ENCODE measurements at places on chromosomes 4 and X. TPM values are rescaled to one million over a fixed set of nuclear protein-coding genes. Genes with fewer than 3 reads are reported as not detected.
A peak's percentile ranks its signal among the peaks of the same experiment; 100 is the strongest.

- peak; percentile 82 for DNase-seq
Measured at GRCh38 chr4:42101446-42101975, 50.9 kb downstream of the BEND4 start.

- DNase-seq = no peak
Measured at GRCh38 chrX:150886381-150886780, 12.1 kb downstream of the CD99L2 start.

- DNase-seq = no peak
Measured at GRCh38 chr4:24630937-24631336, 46.6 kb upstream of the DHX15 start.

GRCh38 chr4:123068081-123068480 lies 145.7 kb upstream of the NUDT6 start:
- no peak for DNase-seq

- no peak for DNase-seq
Measured at GRCh38 chrX:108732630-108733321, 3.6 kb downstream of the IRS4 start.

DNA sequence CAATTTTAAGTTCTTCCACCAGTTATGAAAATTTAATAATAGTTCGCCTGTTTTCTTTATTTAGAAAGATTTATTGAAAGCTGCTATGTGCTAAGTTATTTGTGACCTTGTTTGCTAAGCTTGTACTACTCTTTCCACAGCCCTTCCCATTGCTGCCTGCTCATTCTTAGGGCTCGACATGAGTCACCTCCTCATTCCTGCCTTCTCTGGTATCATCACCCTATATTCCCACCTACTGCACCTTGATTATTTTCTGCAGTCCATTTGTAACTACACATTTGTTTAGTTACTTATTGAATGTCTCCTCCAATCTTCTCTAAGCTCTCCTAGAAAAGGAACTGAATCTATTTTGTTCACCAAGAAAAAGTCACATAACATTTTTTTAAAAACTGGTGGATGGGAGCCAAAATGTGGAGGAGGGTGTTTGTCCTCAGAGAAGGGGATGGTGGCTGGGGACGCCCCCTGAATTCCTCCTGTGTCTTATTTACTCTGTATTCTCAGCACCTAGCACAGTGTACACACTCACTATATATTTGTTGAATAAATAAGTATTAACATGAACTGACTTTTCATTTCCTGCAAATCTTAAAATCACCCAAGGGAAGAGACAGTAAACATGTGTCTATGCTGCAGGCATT lies 3.7 kb upstream of the RAB9A start:
- DNase-seq = peak; percentile 52

GRCh38 chr4:118279328-118279727 lies 73.5 kb downstream of the PRSS12 start:
- DNase-seq = no peak

GRCh38 chrX:126027229-126027628 lies 138.9 kb downstream of the DCAF12L2 start:
- no peak for DNase-seq

GRCh38 chr4:86565651-86566050 lies 28.5 kb upstream of the PTPN13 start:
- DNase-seq = no peak

DNA sequence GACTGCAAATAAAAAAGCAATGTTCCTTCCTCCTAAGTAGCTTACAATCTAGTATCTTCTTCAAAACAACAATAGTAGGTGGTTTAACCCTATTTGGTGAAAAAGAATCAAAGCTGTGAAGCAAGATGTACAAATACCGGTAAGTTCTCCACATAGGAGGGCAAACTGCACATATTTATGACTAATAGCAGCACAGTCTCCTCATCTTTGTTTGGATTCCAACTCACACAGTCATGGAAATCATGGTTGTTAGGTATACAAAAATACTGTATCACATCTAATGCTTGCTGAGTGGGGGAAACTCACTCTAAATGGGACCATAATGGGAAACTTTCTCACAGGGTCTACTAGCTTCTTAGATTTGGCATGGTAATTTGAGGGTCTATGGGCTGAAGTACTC lies 597.2 kb downstream of the INPP4B start:
- DNase-seq = no peak

- DNase-seq = peak; percentile 48
Measured at GRCh38 chr4:36363024-36363423, 81.6 kb downstream of the DTHD1 start.

DNA sequence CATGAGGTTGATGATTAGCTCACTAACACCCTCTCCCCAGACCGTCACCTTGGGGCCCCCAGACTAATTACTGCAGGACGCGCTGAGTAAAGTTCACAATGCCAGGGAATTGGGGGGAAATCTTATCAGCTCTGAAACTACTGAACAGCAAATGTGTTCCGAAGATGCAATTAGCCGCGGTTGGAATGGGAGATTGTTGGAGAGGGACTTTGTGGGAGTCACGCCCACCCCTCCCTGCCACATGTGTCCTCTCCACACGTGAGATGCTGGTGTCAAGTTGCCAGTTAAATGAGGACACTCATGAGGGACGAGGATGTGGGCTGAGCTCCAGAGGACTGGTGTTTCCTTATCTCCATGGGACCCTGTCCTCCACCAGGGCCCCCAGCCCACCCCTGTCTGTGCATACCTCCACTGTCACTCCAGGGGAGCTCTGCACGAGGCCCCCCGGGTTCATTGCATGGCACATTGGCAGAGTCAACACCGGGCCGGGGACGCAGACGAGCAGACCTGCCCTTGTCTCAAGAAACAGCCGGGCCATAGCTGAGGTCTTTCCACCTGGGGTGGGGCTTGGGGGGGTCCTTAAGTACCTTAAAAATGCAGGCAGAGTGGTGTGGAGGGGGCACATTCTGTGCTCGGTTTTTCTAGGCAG lies 175.4 kb upstream of the PSAPL1 start:
- no peak for DNase-seq

GRCh38 chr4:8756816-8757215 lies 114.8 kb downstream of the HMX1 start:
- DNase-seq = no peak

DNA sequence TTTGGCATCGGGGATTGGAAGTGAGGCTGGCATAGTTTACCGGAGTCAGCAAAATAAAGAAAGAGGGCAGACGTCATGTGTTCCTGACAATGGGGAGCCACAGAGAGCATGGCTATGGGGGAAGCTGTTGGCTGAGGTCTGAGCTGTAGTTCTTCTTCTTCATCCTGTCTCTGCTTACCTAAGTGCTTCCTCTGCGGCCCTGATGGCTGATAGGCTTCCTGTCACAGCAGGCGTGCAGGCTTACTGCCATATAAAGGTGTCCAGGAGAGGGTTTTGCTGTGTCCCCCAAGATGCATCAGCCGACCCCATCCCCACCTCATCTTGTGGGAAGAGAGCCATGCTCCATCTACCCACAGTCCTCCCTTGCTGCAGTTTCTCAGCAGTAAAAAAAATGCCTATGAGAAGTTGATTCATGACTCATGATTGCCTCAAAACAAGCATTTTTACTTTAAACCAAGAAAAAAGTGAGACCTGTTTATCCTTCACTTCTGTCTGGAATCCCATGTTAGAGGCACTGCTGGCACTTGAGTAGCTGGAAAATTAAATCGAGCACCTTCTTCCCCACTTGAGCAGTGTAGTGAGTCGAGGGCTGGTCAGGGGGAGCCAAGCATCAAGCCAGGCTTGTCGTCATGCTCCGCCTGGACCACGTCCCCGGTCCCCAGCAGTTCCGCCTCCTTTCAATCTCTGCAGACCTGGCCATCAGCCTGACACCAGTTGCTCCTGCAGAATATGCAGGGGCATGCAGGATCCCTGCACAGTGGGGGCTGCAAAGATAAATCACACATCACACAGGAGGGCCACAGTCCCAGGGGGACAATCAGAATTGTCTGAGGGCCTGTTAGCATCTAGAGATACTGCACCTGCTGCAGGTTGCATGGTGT lies 237.8 kb downstream of the EVC2 start:
- no peak for DNase-seq

GRCh38 chr4:128525387-128525786 lies 237.8 kb upstream of the PGRMC2 start:
- DNase-seq = no peak

DNA sequence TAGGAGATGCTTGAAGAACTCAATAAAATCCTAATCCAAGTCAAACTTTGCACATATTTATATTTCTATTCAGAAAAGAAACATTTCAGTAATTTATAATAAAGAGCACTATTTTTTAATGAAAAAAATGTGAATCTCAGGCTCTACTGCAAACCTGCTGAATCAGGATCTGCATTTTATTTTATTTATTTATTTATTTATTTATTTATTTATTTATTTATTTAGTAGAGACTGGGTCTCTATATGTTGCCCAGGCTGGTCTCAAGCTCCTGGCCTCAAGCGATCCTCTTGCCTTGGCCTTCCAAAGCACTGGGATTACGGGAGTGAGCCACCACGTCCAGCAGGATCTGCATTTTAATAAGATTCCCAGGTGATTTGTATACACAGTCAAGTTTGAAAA lies 16.0 kb downstream of the SUPT20HL1 start:
- DNase-seq = no peak

- DNase-seq = no peak
Measured at GRCh38 chr4:86368433-86368832, 8.6 kb upstream of the MAPK10 start.

- DNase-seq = no peak
Measured at GRCh38 chr4:113955948-113956347, 23.5 kb downstream of the ARSJ start.

- DNase-seq = no peak
Measured at GRCh38 chr4:178809921-178810320, 1367.7 kb upstream of the AGA start.

DNA sequence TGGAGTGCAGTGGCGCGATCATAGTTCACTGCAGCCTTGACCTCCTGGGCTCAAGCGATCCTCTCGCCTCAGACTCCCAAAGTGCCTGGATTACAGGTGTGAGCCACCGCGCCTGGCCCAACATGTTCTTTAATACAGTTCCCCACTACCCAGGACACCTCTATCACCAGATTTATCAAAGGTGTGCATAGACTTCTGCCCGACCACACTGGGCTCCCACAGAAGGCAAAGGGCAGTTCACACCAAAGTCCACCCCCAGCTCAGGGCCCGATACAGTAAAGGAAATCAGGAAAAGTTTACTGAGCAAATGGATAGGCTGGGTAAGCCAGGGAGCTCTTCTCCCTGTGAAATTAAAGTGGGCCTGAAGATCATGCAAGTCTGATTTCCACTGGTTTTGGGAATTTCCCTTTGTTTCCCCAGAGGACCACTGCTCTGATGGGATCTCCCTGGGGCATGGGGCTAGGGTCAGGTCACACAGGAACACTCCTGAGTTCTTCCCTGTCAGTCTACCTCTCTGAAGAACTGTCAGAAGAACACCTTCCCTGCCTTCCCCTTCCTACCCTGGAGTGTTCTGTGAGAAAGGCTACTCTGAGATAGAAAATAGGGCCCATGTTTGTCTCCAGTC lies 17.7 kb upstream of the PIM2 start:
- no peak for DNase-seq

DNA sequence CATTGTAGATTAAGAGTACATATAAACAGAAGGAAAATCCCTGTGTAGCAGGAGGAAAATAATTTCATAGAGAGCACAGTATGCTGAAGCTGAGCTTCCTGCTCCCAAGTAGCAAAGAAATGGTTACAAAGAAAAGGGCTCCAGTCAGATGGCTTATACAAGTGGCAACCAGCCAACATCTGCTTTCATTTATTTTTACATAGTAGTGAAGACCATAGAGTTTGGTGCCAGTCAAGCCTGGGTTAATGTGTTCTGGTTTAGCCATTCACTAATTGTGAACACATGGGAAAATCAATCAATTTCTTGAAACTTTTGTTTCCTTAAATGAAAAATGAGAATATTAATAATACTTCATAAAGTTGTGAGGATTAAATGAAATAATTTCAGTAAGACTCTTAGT lies 111.3 kb upstream of the ELOVL6 start:
- no peak for DNase-seq

DNA sequence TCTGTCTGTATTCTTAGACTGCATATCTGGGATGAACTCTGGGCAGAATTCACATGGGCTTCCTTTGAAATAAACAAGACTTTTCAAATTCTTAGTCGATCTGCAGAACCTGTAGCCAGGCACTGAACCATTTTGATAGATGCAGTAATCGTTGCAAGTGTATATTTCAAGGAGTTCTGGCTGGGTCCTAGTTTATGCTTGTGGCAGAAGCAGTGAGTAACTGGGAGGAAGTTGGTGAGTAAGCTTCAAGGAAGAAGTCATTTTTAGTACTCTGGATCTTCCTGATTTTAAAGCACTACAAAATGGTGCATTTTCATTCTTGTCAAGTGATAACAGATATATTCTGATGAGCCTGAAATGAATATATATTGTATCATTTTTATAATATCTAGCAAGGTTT lies 9.5 kb downstream of the HPRT1 start:
- no peak for DNase-seq

DNA sequence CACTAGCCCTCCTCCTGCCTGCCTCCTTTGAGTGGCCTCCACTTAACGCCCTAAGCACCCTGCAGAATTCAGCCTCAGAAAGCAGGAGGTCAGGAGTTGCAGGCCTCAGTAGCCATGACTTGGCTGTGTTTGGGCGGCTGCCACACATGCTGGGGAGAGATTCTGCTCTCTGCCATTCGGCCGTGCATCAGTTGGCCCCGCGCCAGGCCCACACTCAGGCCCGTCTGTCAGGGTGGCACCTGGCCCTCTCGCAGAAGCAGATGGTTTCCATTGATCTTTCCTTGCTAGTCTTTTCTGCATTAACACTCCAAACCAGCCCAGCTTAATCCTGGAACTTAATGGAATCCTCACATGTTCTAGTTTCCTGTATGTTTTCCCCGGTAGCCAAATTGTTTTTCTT lies 30.7 kb upstream of the ATP6AP2 start:
- DNase-seq = no peak

DNA sequence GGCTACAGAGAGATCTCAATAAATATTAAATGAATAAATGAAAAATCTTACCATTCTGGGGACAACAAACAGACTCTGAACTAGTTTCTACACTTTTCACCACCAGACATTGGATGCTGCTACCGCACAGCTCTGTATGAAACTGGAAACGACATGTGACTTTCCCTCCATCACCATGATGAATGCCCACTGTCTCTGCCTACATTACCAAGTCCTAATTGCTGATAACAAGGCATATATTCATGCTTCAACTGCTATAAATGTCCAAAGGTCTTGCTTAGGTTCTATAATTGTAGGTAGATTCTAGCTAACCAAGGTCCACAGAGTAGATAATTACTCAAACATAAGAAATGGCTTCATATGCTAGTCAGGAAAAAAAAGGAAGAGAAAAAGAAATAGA lies 399.4 kb upstream of the ADGRL3 start:
- no peak for DNase-seq

ABCG2 gene
- 2.1 TPM for total RNA-seq

AR gene
- total RNA-seq = 3.6 TPM

TMPRSS11B gene
- total RNA-seq = not detected

APELA gene
- not detected for total RNA-seq

WDR19 gene
- total RNA-seq = 13.5 TPM

IQCM gene
- total RNA-seq = 0.21 TPM

IRF2 gene
- total RNA-seq = 22.6 TPM

PTPN13 gene
- total RNA-seq = 5.9 TPM

GPR173 gene
- 0.72 TPM for total RNA-seq

FAM13A gene
- total RNA-seq = 9.8 TPM

GABRE gene
- 0.69 TPM for total RNA-seq

DUX4 gene
- total RNA-seq = not detected

NDNF gene
- total RNA-seq = 0.29 TPM

DRD5 gene
- total RNA-seq = not detected
